ENCODE measurements at places on chromosomes 7 and 10.

- DNase-seq = no peak
Observed at GRCh38 chr7:157676456-157677255, 339.9 kb downstream of the DNAJB6 start.

- DNase-seq = no peak
Observed at GRCh38 chr10:79391231-79392019, 44.2 kb downstream of the PPIF start.

DNA sequence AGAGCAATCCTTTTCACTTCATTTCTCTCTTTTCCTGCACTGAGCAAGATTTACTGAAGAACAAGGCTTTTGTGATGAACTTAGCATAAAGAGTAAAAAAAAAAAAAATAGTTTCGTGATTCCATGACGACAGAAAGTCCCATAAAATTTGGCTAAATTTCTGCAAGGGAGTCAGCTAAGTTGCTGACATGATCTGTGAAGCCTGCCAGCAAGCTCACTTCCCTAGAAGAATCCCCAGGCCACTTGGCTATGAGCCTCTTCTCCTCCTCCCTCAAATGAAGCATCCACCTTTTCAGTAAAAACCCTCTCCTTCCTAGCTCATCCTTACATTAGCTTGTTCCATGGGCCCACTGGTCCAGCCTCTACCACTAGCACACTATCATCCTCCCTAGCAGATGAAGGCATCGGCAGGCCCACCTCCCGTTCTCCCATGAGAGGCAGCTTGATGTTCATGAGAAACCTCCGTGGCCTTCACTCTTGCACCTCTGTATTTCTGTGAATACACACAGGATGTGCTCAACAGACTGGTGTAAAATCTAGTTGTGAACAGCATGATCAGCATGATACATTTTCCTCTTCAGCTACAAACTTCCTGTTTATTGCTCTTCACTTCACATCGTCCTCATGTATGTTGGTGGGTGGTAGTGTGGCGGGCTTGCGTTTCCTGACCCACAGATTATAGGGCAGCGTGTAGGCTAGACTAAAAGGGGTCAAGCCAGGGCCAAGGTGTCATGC, 30.9 kb downstream of the GIMAP8 start:
- no peak for DNase-seq

DNA sequence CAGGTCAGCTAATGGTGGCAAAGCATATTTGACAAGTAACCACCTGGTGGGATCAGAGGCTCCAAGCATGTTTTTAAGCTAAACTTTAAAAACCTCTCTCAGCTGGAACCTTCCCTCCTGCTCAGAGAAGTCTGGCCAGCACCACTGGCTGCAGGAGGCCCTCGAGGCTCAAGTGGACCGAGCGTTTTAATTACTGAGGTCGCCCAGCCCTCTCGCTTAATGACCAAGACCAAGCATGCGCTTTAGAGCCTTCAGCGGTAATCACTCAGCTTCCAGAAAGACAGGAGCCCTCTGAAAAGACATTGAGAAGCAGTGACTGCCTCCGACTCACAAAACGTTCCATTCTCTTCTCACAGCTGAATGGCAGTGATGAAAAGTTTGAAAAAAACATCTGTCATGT, 383.4 kb upstream of the ADARB2 start:
- DNase-seq = no peak

DNA sequence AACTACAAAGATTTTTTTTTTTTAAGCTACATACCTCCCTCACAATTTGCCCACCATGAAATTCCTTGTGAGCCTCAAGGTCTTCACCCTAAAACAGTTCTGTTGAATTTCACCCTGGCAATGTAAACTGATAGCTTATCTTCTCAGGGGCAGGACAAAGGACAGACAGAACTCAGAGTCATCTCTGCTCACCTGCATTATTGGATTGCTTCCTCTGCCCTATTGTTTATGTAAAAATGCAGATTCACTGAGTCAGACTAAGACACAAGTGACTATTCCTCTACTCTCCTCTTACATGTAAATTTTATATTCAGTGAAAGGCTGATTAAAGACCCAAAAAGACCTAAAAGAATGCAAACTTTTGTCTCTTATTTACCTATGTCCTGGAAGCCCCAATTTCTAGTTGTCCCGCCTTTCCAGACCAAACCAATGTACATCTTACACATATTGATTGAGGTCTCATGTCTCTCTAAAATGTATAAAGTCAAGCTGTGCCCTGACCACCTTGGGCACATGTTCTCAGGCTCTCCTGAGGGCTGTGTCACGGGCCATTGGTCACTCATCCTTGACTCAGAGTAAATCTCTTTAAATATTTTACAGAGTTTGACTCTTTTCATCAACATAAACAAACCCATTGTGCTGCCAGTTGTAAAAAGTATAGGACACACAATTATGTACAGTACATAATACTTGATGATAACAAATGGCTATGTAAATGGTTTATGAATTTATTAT, 440.2 kb downstream of the HTR7 start:
- no peak for DNase-seq

- no peak for DNase-seq
Observed at GRCh38 chr10:18829259-18829658, 170.0 kb downstream of the ARL5B start.

- peak; percentile 71 for DNase-seq
Observed at GRCh38 chr10:100020142-100020885, 10.6 kb upstream of the DNMBP start.

GRCh38 chr10:114482480-114483304, 78.4 kb upstream of the AFAP1L2 start:
- no peak for DNase-seq

DNA sequence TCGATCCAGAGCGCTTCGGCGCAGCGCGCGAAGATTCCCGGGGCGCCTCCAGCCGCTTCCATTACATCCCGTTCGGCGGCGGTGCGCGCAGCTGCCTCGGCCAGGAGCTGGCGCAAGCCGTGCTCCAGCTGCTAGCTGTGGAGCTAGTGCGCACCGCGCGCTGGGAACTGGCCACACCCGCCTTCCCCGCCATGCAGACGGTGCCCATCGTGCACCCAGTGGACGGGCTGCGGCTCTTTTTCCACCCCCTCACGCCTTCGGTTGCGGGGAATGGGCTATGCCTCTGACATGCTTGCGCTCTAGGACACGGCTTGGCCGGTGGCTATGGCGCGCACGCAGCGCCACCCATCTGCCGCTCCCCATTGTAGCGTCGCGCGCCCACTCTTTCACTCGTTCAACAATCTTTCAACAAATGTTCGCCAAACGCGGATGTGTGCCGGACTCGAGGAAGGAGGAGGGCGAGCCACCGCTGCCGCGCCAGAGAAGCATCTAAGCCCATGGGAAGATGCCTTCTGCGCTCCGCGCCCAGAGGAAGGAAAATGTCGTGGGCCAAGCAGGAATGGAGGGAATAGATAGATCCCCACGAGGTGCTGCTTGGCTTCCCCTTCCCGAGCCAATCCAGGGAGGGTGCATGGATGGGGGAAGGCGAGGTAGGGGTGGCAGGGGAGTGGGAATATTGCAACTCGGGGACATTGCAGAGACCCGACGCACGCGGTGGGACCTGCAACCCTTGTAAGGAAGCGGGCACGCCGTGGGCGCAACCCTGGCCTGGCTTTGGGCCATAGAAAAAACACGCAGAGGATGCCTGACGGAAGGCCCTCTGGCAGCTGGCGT, 5.1 kb upstream of the CYP26A1 start:
- DNase-seq = no peak

- DNase-seq = no peak
Observed at GRCh38 chr10:117135480-117136140, 2.5 kb downstream of the VAX1 start.

GRCh38 chr10:70267161-70267933, 16.5 kb downstream of the NPFFR1 start:
- DNase-seq = no peak

GRCh38 chr10:36717118-36717517, 408.3 kb upstream of the ANKRD30A start:
- no peak for DNase-seq

DNA sequence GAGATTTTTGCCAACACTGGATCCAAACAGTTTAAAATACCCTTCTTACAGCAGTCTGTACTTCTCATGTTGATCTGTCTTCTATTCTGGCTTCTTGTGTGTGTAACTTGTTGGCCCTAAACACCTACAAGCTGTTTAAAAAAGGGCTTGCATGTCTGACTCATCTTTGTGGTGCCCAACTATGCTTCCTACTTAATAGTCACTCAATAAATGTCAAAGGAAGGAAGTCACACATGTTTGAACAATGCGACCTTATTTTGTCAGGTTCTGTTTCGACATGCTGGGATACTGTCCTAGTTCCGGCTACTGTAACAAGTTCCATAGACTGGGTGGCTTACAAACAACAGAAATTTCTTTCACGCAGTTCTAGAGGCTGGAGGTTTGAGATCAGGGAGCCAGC, 9.4 kb upstream of the GRK5 start:
- DNase-seq = no peak

DNA sequence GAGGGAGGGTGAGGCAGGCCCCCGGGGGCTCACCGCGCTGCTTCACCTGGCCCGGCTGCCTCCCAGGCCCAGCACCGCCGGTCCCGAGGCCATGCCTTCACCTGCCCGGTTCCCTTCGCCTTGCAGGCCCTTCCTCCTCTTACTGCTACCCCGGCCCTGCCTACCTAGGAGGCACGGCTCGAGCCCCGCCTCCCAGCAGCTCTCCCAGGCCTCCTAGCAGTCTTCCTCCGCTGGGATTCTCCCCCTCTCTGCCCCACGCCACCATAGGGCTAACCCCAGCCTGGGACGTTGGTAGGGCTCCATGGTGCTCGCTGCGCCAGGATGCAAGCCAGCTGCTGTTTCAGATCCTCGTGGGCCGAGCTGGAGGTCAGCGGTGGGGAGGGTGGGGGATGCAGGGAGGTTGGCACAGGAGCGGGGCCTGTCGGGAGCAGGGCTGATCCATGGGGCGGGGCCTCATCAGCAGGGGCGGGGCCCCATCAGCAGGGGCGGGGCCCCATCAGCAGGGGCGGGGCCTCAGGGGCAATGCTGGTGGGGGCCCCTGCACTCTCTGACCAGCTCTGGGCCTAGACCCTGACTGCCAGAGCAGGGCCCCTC, 63.3 kb downstream of the RASGEF1A start:
- no peak for DNase-seq

DNA sequence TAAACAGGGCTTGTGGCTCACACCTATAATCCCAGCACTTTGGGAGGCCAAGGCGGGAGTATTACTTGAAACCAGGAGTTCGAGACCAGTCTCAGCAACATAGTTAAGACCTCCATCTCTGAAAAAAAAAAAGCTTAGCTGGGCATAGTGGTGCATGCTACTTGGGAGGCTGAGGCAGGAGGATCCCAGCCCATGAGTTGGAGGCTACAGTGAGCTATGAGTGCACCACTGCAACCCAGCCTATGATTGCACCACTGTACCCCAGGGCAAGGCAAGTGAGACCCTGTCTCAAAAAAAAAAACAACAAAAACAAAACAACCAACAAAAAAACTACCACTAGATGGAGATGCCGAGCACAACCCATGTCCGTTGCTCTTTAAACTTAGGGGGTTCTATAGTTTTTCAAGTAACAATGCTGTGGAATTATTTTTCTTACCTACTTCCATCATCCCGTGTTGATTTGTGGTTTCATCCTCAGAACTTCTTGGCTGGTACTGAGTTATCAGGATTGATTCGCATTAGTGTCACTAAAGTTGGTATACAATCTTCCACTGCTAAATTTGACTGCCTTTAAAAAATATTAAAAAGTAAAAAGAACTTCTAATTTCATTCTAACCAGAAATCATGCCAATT, 12.2 kb upstream of the REPIN1 start:
- DNase-seq = peak; percentile 60

DNA sequence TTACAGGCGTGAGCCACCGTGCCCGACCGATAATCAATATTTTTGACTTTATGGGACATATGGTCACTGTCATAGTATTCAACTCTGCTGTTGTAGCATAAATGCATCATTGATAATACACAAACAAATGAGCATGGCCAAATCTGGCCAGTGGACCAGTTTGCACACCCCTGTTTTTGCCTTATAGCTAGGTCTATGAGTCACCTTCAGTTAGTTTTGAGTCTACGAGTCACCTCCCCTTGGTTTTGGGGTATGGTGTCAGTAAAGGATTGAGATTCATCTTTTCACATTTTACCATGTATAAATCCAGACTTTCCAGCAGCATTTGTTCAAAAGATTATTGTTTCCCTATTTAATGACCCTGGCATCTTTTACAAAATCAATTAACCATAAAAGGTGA, 362.5 kb upstream of the NRP1 start:
- no peak for DNase-seq
